CD4-positive, alpha-beta T cell treated with Interleukin-4 for 1 hour (primary cell): ENCODE measurements at places on chromosomes 2 and 18.

- no peak for DNase-seq
Measured at GRCh38 chr2:177698281-177698680, 305.7 kb downstream of the AGPS start.

- DNase-seq = no peak
Measured at GRCh38 chr2:36569267-36569856, 28.6 kb downstream of the FEZ2 start.

GRCh38 chr2:24016853-24017703 is 7.2 kb downstream of the MFSD2B start:
- DNase-seq = no peak

GRCh38 chr18:56712761-56713160 is 61.6 kb downstream of the WDR7 start:
- no peak for DNase-seq

DNA sequence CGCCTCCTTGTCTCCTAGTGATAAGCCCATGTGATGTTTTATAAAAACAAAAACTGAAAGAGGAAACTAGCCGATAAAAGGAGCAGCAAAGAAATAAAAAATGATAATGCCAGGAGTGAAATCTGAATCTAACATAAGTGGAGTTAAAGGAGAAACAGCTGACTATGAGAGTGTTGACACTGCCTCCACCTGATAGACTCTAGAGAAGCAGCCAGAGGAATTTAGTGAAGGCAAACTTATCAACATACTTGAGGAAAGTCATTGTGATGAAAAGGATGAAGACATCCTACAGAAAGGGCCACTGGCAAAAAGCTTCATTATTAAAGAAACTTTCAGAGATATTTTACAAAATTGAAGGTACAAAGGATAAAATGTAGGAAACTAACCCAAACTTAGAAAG is 1.9 kb downstream of the M1AP start:
- DNase-seq = no peak

DNA sequence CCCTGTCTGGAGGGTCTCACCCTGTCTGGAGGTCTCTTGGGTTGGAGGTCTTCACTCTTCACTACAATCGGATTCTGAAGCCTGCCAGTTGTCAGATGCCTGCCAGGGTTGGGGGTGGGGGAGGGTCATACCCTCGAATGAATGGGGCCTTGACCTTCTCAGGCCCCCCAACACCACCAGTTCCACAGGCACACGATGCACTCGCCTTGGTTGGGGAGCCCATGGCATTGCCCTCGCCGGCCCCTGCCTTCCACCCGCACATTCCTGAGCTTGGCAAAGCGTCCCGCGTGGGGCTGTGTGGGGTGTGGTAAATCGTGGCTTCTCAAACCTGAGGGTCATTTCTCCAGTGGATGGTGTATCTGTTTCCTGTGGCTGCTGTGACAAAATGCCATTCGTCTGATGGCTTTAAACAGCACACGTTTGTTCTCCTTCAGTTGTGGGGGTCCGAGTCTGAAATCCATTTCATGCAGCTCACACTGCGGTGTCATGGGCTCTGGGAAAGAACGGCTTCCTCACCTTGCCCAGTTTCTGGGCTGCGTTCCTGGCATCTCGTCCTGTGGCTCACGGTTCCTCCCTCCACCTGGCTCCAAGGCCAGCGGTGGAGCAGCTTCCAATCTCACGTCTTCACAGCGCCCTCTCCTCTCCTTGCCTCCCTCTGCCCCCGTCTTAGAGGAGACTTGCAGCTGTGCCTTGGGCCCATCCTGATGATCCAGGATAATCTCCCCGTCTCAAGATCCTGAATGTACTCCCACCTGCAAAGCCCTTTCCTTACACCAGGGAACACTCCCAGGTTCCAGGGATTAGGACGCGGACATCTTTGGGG is 38.0 kb upstream of the HPCAL1 start:
- DNase-seq = no peak

DNA sequence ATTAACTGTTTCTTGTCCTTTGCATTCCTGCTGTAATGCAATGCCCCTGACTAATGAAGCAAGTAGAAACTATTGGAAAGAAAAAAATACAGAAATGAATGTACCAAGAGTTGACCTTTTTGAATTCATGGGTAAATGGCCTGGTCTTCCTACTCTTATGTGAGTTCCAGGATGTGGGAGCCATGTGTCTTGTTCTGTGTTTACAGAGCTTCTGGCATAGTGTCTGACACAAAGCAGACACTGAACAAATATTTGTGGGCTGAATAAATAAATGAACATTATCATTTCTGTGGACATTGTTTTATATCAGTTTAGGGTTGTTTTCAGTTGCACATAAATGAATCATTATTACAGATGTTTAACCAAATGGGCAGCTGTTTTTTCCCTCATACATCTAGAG is 155.5 kb downstream of the CD8B2 start:
- no peak for DNase-seq

- no peak for DNase-seq
Measured at GRCh38 chr2:130368786-130369185, 12.9 kb downstream of the PTPN18 start.

GRCh38 chr2:36854241-36854640 is 112.1 kb downstream of the STRN start:
- no peak for DNase-seq
